Astrocyte (in vitro differentiated cells and primary cell): ENCODE measurements at places on chromosomes 12 and 14. TPM values are rescaled to one million over a fixed set of nuclear protein-coding genes. Genes with fewer than 3 reads are reported as not detected.

Gene ESR2
- 0.16 TPM in 1 of 2 replicates, not detected in the other for total RNA-seq

Gene RNF212B
- total RNA-seq: not detected in 2 replicates

Gene LTB4R2
- total RNA-seq: 7.8 and 9.3 TPM in 2 replicates

Gene EIF2S1
- 123 and 143 TPM in 2 replicates for total RNA-seq

Gene HSPB8
- 53.7 and 54.6 TPM in 2 replicates for total RNA-seq

Gene HPD
- total RNA-seq: not detected in 2 replicates

Gene SIX4
- total RNA-seq: 11.2 and 14.0 TPM in 2 replicates

Gene RASAL1
- 0.43 and 0.48 TPM in 2 replicates for total RNA-seq

Gene SNX6
- 108 and 111 TPM in 2 replicates for total RNA-seq

Gene KCNH3
- 0.14 TPM in 1 of 2 replicates, not detected in the other for total RNA-seq

Gene KRT71
- total RNA-seq: not detected in 2 replicates

Gene TMEM132C
- not detected in 2 replicates for total RNA-seq

Gene CEP128
- total RNA-seq: 4.1 and 6.4 TPM in 2 replicates

Gene PSMB11
- total RNA-seq: not detected in 2 replicates

Gene TAS2R42
- not detected in 2 replicates for total RNA-seq

Gene P2RX2
- total RNA-seq: not detected in 2 replicates

Gene TAS2R50
- 0.60 and 1.2 TPM in 2 replicates for total RNA-seq

Gene FSCB
- not detected in 2 replicates for total RNA-seq

Gene LRRC43
- 0.72 and 0.73 TPM in 2 replicates for total RNA-seq

Gene ZNF641
- 7.1 and 9.2 TPM in 2 replicates for total RNA-seq

Gene MYF5
- not detected in 2 replicates for total RNA-seq

Gene ATL1
- 15.8 and 17.9 TPM in 2 replicates for total RNA-seq

Gene LAG3
- 2.0 TPM in 2 replicates for total RNA-seq

Gene ALDH1L2
- 69.2 and 91.6 TPM in 2 replicates for total RNA-seq

Gene GPHB5
- not detected in 2 replicates for total RNA-seq

Gene CMAS
- total RNA-seq: 36.7 and 37.9 TPM in 2 replicates

Gene NYNRIN
- total RNA-seq: 25.4 and 32.0 TPM in 2 replicates

Gene SRRM4
- total RNA-seq: 0.30 and 0.46 TPM in 2 replicates

Gene SCN8A
- total RNA-seq: 6.5 and 6.9 TPM in 2 replicates

Gene TMTC1
- 4.7 and 5.0 TPM in 2 replicates for total RNA-seq

Gene RPL10L
- total RNA-seq: not detected in 2 replicates

Gene APOF
- total RNA-seq: not detected in 2 replicates

Gene PARPBP
- total RNA-seq: 4.5 and 5.8 TPM in 2 replicates

Gene OR2AP1
- total RNA-seq: not detected in 2 replicates

Gene CIROP
- total RNA-seq: not detected in 2 replicates

Gene KCNMB4
- total RNA-seq: 8.3 and 10.5 TPM in 2 replicates

Gene POTEG
- not detected in 2 replicates for total RNA-seq

Gene LEMD3
- 20.9 and 21.8 TPM in 2 replicates for total RNA-seq

Gene HAL
- 0.10 and 0.20 TPM in 2 replicates for total RNA-seq

Gene CLEC12A
- total RNA-seq: not detected in 2 replicates

Gene P3H3
- 101 and 123 TPM in 2 replicates for total RNA-seq

Gene TPI1
- total RNA-seq: 722 and 791 TPM in 2 replicates

Gene NID2
- total RNA-seq: 11.4 and 22.3 TPM in 2 replicates
